ENCODE measurements at places on chromosomes 3 and 15.

- DNase-seq: peak; percentile 78
Measured at GRCh38 chr3:107377151-107377550, at the start of gene CCDC54. CCDC54 (plus strand) TSS chr3:107377439; CDS start chr3:107377588, 149 bp downstream.

GRCh38 chr3:36957862-36958686, 13.2 kb upstream of the TRANK1 start:
- DNase-seq: peak; percentile 78

DNA sequence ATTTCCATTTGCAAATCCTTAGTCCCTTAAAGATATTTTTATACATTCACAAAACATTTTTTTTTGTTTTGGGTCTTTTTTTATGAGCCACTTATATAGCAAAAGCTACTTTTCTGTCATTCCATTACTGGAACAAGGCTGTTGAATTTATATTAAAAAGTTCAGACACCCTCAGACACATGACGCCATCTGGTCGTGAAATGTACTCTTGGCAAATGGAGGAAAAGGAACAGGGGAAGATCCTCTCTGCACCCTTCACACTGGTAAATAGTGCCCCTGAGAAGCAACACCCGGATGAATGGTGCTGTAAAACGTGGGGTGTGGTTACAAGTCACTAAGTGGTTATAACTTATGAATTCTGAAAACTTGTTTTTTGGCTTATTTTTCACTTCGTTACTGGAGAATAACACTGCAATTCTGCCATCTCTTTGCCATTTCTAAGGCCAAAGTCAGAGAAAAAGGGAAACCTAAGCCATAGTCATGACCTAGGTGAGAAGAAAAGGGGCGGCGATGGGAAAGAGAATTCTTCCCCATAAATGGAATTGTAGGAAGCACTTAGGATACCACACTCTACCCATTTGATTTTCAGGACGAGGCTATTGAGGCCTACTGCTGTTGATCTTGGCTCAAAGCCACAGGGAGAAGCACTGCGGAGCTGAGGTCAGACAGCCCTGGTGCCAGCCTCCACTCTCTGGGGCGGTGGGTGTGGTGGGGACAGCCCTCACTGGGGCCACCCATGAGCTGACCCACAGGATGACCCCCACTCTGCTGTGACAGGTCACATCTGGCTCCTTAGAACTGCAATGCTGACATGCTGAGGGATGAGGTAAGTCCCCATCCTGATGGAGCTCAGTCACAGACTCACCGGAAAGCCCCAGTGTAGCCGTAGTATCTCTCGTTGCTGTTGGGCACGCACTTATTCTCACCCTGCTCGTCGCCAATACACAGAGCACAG, 21.9 kb downstream of the LTF start:
- DNase-seq: peak; percentile 41

DNA sequence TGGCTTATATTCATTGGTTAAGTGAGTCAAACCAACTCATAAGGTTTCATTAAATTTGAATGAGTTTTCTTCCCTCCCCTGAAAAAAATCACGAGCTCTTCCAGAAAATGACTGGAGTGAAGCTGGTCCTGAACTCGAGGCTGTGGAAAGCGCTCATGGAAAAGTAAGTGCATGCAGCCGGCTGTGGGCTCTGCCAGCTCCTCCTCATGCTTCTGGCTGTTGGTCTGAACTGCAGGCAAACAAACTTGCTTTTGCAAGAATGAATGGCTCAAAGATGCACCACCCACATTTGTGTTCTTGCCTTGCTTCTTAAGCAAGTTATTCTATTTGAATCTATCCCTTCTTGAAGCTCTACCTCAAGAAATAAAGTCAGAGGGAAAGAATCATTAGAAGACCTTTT, 6.2 kb downstream of the ETV5 start:
- peak; percentile 30 for DNase-seq

GRCh38 chr3:161851941-161852566, 355.4 kb downstream of the OTOL1 start:
- no peak for DNase-seq

DNA sequence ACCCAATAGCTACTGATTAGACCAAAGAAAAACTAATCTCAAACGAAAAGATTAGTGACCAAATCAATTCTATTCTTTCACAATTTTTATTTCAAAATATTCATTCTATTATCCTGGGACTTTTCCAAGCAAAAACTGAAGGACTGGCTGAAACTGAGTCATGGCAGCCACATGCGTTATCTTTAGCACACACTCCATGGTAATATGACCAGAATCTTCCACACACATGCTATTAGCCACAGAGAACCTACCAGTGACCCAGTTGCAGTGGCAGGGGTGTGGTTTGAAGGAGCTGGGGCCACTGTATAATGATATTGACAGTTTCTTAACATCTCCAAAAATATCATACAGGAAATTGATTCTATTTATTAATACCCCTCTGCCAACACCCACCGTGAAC, 154.8 kb upstream of the ABI3BP start:
- no peak for DNase-seq

DNA sequence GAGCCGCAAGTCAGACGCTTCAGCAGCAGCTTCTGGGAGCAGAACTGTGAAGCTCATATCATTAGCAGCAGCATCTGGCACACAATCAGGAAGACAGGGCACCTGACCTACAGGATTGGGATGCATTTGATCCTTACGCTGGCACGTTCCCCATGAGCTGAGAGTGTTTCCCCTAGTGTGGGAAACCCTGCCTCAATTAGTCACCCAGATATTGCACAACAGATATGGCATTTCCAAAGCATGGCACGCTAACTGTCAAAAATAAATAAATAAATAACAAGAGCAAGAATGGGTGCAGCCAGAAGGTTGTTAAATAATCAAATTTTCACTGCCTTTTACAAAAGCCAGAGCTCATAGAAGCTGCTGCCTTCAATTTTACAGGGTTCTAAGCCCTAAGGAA, 189.6 kb upstream of the THBS1 start:
- no peak for DNase-seq

DNA sequence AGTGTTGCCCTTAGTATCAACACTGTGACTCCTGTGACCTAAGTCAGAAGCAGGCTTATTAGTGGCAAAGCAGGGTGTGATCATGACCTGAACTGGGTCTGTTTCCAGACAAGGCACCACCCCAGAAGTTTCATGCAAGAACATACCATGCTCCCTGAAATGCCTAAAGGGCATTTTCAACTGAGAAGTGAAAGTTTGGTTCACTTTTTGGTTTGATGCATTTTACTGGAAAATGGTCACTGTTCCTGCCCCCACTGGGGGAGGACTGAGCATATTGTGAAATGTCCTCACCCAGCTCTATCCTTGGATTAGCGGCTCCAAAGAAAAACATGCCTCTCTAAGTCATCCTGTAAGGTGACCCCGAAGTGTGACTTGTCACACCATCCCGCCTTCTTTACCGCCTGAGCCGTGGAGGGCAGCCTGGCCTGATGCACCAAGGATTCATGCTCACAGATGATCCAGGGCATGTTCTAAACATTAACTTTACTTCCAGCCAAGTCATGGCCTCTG, 3.1 kb upstream of the FAM240A start:
- no peak for DNase-seq

DNA sequence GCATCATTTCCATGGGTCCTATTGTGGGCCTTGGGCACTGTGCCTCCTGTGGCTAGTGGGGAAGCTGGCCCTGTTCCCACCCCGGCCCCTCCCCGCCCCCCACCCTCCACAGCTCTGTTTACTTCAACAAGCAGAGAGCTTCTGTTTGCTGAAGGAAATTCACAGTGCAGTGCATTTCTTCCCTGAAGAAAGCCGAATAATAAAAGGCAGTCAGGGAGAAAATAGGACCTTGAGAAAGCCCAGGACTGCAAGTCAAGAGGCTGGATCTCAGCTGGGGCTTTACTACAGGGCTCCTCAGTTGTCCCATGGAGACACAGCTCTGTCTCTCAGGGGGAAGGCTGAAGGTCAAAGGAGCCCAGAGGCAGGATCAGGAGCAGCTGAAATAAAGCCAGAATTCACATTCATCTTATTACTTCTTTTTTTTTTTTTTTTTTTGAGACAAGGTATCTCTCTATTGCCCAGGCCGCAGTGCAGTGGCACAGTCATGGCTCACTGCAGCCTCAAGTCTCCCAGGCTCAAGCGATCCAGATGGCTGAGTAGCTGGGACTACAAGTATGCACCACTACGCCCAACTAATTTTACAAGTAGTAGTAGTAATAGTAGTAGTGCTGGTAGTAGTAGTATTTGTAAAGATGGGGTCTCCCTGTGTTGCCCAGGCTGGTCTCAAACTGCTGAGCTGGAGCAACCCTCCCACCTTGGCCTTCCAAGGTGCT, 33.0 kb upstream of the LACTB start:
- no peak for DNase-seq

GRCh38 chr15:67504056-67504455, 16.9 kb upstream of the C15orf61 start:
- peak; percentile 28 for DNase-seq

GRCh38 chr15:63669074-63669473, 71.9 kb downstream of the FBXL22 start:
- DNase-seq: no peak

- no peak for DNase-seq
Measured at GRCh38 chr15:39061952-39062464, 497.4 kb upstream of the RASGRP1 start.
